ENCODE measurements at places on chromosomes 1 and 21. TPM values are rescaled to one million over a fixed set of nuclear protein-coding genes. Genes with fewer than 3 reads are reported as not detected.
A peak's percentile ranks its signal among the peaks of the same experiment; 100 is the strongest.

The AVPR1B gene
- total RNA-seq: not detected

DNA sequence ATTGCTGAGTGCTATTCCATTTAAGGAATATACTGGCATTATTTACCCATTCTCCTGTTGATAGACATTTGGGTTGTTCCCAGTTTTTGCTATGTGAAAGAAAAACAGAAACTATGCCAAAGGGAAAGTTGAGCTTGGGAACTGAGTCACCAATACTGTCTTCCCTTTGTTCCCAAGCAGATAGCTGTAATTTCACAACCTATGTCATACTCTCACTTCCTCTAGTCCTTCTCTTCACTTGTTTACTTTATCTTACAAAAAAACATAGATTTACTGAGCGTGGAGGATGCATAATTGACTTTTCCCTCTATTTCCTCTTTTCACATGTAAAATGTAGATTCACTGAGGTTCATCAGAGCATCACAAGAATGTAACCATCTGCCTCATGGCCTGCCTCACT, 32.4 kb upstream of the PGBD5 start:
- DNase-seq: no peak

- DNase-seq: no peak
Measured at GRCh38 chr1:5722635-5723164, 269.5 kb downstream of the NPHP4 start.

DNA sequence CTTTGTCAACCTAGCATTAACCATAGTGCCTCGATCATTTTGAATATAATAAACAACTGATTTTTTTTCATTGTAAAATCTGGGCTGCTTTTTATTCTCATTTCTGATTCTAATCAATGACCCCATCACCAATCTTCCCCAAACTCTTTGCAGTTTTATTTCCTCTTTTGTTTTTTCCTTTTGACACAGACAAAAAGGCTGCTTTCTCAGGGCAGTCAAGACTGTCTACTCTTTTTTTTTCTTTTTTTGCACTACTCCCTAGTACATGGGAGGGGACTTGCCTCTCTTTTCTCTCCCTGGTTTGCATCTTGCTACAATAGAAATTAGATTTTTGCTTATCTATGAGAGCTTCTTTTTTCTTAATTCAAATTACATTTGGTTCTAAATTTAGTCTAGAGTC, 987.9 kb downstream of the ADGRL2 start:
- DNase-seq: no peak

- DNase-seq: peak; percentile 47
Measured at GRCh38 chr1:85296980-85297379, 20.5 kb upstream of the BCL10 start.

DNA sequence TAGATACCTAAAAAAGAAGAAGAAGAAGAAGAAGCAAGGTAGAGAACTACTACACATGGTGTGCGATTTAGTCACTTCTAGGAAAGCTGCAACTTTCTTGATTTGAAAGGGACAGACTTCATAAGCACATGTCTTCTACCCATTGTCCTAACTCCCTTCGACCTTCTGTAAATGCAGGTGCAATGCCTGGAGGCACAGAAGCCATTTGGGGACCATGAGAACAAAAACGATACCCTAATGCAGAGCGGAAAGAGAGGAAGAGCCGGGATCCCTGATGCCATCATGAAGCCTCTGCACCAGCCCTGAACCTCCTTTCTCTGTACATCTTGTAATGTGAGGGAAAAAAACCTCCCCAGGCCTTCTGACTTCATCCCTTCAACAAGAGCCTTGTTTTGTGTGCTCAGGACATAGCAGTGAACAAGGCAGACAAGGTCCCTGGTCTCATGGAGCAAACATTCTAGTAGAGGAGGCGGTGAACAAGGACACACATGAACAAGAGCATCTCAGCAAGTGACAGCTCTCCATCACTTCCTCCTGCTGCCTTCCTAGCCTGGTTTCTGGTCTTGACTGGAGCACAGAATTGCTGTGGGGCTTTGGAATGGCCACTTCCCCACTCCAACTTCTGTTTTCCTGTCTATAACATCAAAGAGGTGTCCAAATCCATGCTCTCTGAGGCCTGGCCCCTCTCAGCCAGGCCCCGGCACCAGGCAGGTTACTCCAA, 5.5 kb upstream of the LAPTM5 start:
- no peak for DNase-seq

DNA sequence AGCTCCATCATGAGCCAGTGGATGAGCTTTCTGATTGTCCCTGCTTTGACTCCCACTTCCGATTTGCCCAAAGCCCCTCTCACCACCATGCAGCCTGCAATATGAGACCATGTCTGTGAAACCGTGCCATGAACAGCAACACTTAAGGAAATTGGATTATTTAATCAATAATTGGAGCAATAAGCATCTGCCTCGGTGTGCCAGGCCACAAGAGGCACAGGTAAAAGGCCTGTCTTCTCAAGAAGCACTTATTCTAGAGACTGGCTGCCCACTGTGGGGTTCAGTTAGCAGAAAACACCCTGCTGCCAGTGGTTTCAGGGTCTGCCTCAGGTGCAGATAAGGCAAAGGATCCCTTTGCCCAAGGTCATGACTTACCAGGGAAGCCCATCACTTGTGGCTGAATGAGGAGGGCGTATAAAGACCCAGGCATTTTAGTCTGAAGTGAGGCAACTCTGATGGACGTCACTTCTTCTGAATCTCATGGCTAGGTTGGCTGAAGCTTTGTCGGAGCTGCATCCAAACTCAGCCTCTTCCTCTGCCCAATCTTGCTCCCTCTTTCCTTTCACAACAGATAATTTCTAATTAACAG, 7.1 kb upstream of the CHI3L2 start:
- no peak for DNase-seq

GRCh38 chr1:64601207-64601606, 131.3 kb downstream of the CACHD1 start:
- DNase-seq: no peak

Measured in HFFc6 (cell line).